ENCODE measurements at places on chromosomes 2 and 18.
A peak's percentile ranks its signal among the peaks of the same experiment; 100 is the strongest.

GRCh38 chr2:203584784-203585183, 49.7 kb upstream of the RAPH1 start:
- no peak for DNase-seq

DNA sequence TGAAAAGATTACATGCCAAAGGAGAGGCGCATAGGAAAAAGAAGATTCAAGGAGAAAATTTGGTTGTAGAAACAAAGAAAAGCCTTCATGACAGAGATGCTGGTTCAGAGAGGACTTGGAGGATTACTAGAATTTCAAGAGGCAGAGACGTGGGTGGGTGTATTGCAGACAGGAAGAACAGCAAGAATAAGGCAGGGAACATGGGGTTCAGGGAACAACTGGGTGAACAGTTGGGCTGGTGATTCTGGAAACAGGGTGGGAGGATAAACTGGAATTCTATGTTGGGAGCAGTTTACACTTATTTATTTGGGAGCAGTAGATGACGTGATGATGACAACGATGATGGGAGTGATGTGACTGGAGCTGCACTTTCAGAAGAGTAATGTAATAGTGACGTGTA, 18.4 kb upstream of the GMCL1 start:
- no peak for DNase-seq

DNA sequence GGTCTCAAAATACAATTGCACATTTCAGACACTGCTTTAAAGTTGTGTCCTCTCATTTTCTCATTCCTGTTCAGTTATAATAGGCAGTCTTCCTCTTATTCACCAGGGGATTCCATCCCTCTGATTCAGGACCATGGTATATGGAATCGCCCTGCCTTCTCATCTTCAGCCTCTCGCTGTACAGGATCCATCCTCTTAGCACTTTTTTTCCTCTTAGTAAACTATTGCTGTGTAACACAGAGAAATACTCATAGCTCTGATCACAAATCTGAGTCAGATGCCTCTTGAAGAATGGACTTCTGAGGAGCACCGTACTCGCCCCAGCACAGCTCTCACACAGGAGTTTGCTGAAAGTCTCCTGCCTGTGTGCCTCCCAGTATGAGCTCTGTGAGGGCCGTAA, 11.3 kb downstream of the RMP24 start:
- no peak for DNase-seq

DNA sequence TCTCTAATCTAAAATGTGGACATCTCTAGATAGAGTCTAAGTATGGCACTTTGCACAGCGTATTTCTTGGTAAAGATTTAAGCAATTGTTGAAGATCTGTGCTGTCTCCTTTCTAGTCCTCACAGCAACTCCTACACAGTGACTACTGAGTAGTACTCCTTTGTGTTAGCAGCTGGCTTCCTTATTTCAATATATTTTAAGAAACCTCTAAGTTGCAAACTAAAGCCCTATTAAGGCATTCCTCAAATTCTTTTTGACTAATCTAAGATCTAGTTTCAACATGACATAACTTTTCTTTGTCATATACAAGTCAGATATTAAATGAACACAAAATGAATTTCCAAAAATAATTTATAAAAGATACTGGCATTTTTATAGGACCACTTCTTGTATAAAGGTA, 121.8 kb upstream of the DNAJC10 start:
- DNase-seq, result no peak

- peak; percentile 34 for DNase-seq
Measured at GRCh38 chr2:121284463-121285449, at the start of gene TFCP2L1. TSS of gene TFCP2L1 (minus strand) at chr2:121285202. CDS start at chr2:121285109, 93 bp downstream.

DNA sequence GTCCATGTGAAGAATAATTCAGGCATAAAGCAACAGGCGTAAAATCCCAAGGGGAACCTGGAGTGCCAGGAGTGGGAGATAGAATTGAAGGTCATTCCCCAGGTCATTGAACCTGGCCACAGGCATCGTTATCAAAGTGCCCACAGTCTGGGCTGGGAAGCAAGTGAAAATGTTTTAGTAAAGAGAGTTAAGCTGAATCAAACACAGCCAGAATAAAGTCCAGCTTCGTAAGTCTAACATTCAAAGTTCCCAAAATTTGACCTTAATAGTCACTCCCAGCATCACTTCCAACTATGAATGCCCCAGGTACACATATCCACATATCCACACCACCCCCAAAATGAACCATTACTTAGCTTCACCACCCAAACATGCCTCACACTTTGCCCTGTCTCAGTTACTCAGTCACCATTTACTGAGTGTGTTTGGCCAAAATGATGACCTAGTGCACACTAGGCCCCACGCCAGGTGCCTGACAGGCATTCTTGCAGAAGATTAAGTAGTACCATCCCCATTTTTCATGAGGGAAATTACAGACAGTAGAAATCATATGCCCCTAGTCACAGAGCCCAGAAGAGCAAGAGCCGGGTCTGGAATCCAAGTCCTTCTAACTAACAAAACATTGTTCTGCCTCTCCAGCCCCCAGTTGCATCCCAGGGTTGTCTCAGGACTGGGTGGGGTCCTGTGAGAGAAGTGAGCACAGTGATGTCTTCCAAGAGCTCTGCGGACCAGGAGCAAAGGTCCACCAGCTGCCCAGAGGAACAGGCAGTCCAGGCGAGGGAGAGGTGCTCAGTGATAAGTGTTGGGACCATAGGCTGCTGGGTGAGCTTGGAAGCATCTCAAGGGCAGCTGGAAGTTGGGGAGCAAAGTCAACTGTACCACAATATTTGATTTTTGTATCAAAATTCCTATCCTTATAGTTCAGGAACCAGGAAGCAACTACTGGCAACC, 65.2 kb upstream of the MYCN start:
- no peak for DNase-seq

DNA sequence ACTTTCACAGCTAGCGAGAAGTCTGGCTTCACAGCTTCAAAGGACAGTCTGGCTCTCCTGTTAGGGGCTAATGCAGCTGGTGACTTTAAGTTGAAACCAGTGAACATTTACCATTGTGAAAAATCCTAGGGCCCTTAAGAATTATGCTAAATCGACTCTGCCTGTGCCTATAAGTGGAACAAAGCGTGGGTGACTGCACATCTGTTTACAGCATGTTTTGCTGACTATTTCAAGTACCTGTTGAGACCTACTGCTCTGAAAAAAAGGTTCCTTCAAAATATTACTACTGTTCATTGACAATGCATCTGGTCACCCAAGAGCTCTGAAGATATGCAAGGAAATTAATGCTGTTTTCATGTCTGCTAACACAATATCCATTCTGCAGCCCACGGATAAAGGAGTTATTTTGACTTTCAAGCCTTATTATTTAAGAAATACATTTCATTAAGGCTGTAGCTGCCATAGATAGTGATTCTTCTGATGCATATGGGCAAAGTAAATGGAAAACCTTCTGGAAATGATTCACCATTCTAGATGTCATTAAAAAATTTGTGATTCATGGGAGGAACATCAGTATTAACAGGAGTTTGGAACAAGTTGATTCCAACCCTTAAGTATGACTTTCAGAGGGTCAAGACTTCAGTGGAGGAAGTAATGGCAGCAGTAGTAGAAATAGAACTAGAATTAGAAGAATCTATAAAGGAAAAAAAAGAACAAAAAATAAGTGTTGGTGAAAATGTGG, 48.9 kb downstream of the POLR1A start:
- no peak for DNase-seq

- DNase-seq, result peak; percentile 3
Measured at GRCh38 chr2:239188536-239188935, 212.3 kb downstream of the HDAC4 start.

GRCh38 chr2:32802877-32803276, 143.9 kb upstream of the LTBP1 start:
- DNase-seq, result no peak

Measured in activated CD4-positive, alpha-beta T cell treated with anti-CD3 and anti-CD28 coated beads, Interleukin-2, amount 10 ng/mL, durations not matched to agents 7 days and 5 days (primary cell).